ENCODE measurements at places on chromosomes 7 and 10. TPM values are rescaled to one million over a fixed set of nuclear protein-coding genes. Genes with fewer than 3 reads are reported as not detected.

The GHRHR gene
- total RNA-seq = not detected

The FZD1 gene
- 43.6 TPM for total RNA-seq

The AOAH gene
- not detected for total RNA-seq

The FGL2 gene
- total RNA-seq = 0.16 TPM

The CTAGE6 gene
- total RNA-seq = 0.97 TPM

The PCLO gene
- total RNA-seq = 0.32 TPM

The HECW1 gene
- 2.3 TPM for total RNA-seq

The LRRC18 gene
- not detected for total RNA-seq

The PLCE1 gene
- total RNA-seq = 0.61 TPM

The COL26A1 gene
- not detected for total RNA-seq

The KIF11 gene
- 5.2 TPM for total RNA-seq

The DDC gene
- not detected for total RNA-seq

The RNLS gene
- total RNA-seq = 20.8 TPM

Measured in hair follicle dermal papilla cell (primary cell).